Hepatocyte (in vitro differentiated cells): ENCODE measurements at places on chromosomes 5 and 9. TPM values are rescaled to one million over a fixed set of nuclear protein-coding genes. Genes with fewer than 3 reads are reported as not detected.

Gene AUH
- polyA plus RNA-seq = 19.5 and 20.3 TPM in 2 replicates

- peak overlapping the region; percentile 62 for H3K4me3 ChIP-seq
- H3K36me3 ChIP-seq = no peaks in the 10 kb centered on the region
- peak overlapping the region; percentile 97 for H3K27ac ChIP-seq
- no peak for DNase-seq
Measured at GRCh38 chr9:6681957-6682501, 36.5 kb upstream of the GLDC start.

Gene TYRP1
- 8.6 and 10.3 TPM in 2 replicates for polyA plus RNA-seq

- no peak overlapping the region for H3K4me3 ChIP-seq
- peaks cover 27% of the 10 kb centered on the region for H3K4me1 ChIP-seq
- H3K27ac ChIP-seq = peak overlapping the region; percentile 68
- no peaks in the 10 kb centered on the region for H3K27me3 ChIP-seq
Measured at GRCh38 chr9:121350993-121351561, 19.0 kb downstream of the STOM start.

- H3K27me3 ChIP-seq = no peaks in the 10 kb centered on the region
- H3K4me1 ChIP-seq = no peaks in the 10 kb centered on the region
- H3K36me3 ChIP-seq = no peaks in the 10 kb centered on the region
- no peak overlapping the region for H3K4me3 ChIP-seq
- no peak overlapping the region for H3K27ac ChIP-seq
Measured at GRCh38 chr5:43231977-43232376, 40.0 kb downstream of the NIM1K start.

DNA sequence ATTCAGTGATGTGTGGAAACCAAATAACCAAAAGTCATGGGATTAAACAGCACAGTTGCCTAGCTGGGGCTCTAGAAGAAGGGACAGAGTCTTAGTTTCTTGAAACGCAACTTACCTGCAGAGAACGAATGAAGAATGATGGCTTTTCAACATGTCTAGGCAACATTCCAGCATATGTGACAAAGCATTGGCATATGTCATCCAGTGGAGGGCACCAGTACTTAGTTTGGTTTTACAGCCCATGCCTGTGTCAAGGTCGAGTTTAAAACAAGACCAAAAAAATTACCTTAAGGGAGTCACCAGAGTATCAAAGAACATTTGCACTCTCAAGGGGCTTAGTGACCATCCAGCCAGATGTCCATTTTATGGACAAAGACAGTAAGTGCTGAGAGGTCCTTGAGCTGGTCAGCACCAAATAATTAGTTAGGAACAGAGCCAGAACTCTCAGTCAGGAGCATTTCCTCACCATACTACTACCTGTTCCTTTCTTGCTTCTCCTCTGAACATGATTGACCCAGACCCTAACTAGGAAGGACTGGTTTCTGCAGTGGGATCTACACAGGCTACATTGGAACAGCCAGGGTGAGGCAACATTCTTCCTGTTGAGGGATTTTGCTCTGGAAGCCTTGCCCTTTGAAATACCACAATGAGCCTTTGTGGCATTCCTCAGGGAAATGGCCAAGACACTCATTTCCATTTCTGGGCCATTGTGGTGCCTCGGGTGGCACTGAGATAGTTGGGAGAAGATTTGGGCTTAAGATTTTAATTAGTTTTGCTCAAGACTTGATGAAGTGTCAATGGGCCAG lies 75.4 kb upstream of the ANKH start:
- no peak overlapping the region for H3K27ac ChIP-seq
- H3K4me3 ChIP-seq = no peak overlapping the region
- DNase-seq = peak; percentile 38
- H3K36me3 ChIP-seq = no peaks in the 10 kb centered on the region
- no peaks in the 10 kb centered on the region for H3K27me3 ChIP-seq
- no peaks in the 10 kb centered on the region for H3K4me1 ChIP-seq

DNA sequence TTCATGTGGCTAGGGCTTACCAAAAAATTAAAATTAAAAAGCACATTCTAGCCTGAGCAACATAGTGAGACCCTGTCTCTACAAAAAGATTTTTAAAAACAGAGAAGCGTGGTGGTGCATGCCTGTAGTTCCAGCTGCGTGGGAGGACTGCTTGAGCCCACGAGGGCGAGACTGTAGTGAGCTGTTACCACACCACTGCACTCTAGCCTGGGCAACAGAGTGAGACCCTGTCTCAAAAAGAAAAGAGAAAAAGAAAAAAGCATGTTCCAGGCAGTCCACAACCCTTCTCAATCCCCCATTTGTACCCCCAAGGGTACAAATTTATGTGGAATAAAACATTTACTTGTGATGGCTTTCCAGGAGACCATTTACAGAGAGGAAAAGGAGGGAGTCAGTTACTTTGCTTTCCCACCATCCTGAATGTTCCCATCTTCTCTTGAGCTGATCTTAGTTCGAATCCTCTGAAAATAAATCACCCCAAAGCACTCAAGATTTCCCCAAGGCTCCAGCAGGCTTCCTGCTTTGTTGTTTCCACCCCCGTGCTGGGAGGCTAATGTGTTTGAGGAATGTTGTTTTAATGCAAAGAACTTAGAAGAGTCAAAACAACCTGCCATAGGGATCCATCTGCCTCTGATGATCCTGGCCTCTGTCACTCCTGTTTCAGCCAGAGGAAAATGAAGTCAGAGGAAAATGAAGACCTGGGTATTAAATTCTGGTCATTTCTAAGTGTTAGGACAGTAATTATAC lies 384.7 kb downstream of the BNC2 start:
- no peaks in the 10 kb centered on the region for H3K36me3 ChIP-seq
- no peak overlapping the region for H3K4me3 ChIP-seq
- no peak for DNase-seq
- H3K4me1 ChIP-seq = peaks cover 12% of the 10 kb centered on the region
- H3K27me3 ChIP-seq = no peaks in the 10 kb centered on the region

Gene C9orf50
- polyA plus RNA-seq = 0.86 TPM in 1 of 2 replicates, not detected in the other

- no peak for DNase-seq
- no peak overlapping the region for H3K4me3 ChIP-seq
- H3K4me1 ChIP-seq = no peaks in the 10 kb centered on the region
Measured at GRCh38 chr5:106720367-106720766, 950.4 kb downstream of the EFNA5 start.

DNA sequence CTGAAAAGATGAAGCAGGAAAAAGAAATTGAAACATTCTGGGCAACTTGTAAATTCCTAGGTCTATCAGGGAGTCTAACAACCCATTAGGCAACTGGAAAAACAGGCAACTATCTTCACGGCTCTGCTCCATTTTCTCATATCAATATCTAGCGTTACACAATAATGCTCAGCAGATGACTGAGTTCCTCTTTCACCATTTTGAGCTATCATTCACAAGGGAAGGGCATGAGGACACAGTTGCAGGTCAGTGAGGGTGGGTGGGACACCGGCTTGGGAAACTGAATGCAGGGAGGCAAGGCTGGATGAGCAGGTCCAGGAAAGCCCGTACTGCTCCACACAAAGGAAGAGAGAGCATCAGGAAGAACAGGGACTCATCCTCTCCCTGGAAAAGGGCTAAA lies 67.0 kb downstream of the FRMD3 start:
- no peak for DNase-seq
- H3K4me1 ChIP-seq = peaks cover 62% of the 10 kb centered on the region
- peak overlapping the region; percentile 88 for H3K27ac ChIP-seq
- H3K4me3 ChIP-seq = no peak overlapping the region

Gene PCDHGB1
- 0.57 TPM in 1 of 2 replicates, not detected in the other for polyA plus RNA-seq

GRCh38 chr9:97735070-97735600 lies 38.0 kb upstream of the XPA start:
- H3K36me3 ChIP-seq = no peaks in the 10 kb centered on the region
- no peak overlapping the region for H3K27ac ChIP-seq
- DNase-seq = no peak
- no peak overlapping the region for H3K4me3 ChIP-seq
- no peaks in the 10 kb centered on the region for H3K27me3 ChIP-seq
- no peaks in the 10 kb centered on the region for H3K4me1 ChIP-seq

Gene TAS2R1
- not detected in 2 replicates for polyA plus RNA-seq

- no peak overlapping the region for H3K27ac ChIP-seq
- H3K4me3 ChIP-seq = no peak overlapping the region
- H3K4me1 ChIP-seq = no peaks in the 10 kb centered on the region
- DNase-seq = no peak
Measured at GRCh38 chr5:92659246-92659645, 921.8 kb downstream of the NR2F1-AS1 start.

Gene CTSL
- 328 and 341 TPM in 2 replicates for polyA plus RNA-seq

DNA sequence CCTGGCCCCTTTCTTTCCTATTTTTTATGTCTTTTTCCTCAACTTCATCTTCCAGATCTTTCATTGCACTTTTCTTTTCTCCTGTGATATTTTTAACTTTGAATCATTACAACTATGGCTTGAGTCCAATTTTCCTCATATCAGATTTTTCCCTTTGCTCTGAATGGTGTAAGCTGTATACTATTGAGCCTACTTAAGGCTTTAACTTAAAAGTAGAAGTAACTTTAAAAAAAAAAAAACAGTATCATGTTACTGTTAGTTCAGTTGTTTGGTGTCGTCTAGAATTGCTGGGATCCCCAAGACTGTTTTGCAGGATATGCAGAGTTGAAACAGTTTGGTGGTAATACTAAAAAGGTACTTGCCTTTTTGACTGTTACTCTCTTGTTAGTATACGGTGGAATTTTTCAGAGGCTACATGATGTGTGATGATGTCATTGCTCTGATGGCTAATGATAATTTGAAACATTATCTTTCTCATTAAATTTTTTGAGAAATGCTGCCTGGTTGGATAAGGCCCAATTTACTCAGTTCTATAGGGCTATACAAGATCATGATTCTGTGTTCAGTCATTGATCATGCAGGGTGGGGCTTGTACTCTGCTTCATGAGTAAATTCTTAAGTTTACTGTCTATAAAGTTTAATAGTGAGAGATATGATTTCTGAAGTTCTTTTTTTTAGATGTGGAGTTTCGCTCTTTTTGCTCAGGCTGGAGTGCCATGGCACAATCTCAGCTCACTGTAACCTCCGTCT lies 8.8 kb downstream of the NAA35 start:
- DNase-seq = no peak
- H3K4me3 ChIP-seq = no peak overlapping the region
- H3K27me3 ChIP-seq = no peaks in the 10 kb centered on the region
- no peaks in the 10 kb centered on the region for H3K4me1 ChIP-seq

DNA sequence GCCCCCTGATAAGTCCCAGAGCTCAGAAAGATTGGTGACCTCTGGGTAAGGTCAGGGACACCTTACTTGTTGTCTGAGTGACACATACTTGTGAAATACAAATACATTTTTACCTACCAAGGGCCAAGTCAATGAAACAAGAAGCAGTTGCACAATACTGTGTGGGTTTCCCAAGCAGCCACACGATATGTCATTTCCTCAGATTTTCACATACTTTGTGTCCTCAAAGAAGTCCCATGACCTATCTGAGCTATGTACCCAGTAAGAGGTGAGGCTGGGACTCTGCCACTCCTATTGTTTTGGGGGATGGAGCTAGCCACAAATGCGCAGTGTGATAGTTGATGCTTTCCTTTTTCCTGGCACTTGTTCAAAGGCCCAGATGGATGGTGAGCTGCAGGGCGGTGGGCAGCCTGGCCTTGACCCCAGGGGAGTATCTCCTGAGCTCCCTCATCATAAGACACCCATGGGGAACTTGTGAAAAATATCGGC lies 4.8 kb upstream of the SLC25A51 start:
- no peaks in the 10 kb centered on the region for H3K36me3 ChIP-seq
- no peak overlapping the region for H3K4me3 ChIP-seq
- peak overlapping the region; percentile 20 for H3K27ac ChIP-seq
- H3K4me1 ChIP-seq = peaks cover 9% of the 10 kb centered on the region
- peak; percentile 49 for DNase-seq

DNA sequence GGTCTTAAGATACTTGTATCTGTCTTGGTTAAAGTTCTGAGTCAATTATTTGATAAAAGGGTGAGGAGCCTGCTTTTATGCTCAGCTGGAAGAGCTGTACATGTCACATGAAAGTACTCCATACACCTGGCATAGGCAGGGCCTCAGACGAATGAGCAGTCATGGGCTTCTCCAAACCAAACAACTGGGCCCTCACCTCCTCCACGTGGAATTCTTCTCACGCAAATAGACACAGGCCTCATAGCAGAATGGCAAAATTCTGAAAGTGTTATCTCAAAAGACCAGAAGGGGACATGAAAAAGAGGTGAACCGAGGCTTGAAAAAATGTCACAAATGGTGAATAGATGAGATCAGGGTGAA lies 48.6 kb downstream of the FAM240B start:
- no peak for DNase-seq
- no peak overlapping the region for H3K4me3 ChIP-seq
- no peaks in the 10 kb centered on the region for H3K4me1 ChIP-seq
- H3K27ac ChIP-seq = no peak overlapping the region
- H3K36me3 ChIP-seq = no peaks in the 10 kb centered on the region
- H3K27me3 ChIP-seq = peaks cover 3% of the 10 kb centered on the region

Gene FYB1
- polyA plus RNA-seq = 1.1 and 1.2 TPM in 2 replicates

DNA sequence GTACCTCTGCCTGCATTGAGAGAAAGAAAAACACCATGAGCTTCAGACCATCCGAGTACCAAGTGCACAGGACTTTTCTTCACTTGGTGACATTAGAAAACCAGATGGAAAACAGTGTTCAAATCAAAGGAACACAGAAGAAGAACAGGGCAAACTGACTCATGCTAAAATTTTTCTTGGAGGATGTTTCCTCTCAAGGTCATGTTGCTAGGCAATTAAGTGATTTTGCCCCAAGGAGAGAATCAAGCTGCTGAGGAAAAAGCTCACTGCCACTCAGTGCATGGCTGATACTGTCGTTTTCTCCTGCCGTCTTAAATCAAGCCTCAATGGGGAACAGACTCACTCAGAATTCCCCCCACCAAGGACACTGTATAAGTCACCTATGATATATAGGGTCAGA lies 57.9 kb upstream of the SIMC1 start:
- no peaks in the 10 kb centered on the region for H3K4me1 ChIP-seq
- no peak for DNase-seq
- H3K27ac ChIP-seq = no peak overlapping the region
- no peaks in the 10 kb centered on the region for H3K36me3 ChIP-seq
- H3K27me3 ChIP-seq = peaks cover 6% of the 10 kb centered on the region

DNA sequence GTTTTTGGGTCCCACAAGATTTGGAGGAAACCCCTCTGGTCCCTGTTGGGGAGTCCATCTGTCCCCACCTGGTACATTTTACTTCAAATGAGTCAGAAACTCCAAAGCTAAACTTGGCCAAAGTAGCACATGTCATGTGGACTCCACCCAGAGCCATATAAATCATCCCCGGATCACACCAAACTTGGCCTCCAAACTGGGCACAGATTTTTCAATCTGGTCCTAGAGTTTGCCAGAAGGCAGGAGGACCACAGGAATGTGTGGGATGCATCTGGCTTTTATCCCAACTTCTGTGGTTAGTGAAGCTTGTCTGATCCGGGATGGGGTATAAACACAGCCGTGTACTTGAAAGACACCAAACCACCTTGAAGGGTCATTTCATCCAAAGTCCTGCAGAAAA lies 66.3 kb downstream of the MAT2B start:
- H3K27me3 ChIP-seq = peaks cover 15% of the 10 kb centered on the region
- H3K36me3 ChIP-seq = no peaks in the 10 kb centered on the region

DNA sequence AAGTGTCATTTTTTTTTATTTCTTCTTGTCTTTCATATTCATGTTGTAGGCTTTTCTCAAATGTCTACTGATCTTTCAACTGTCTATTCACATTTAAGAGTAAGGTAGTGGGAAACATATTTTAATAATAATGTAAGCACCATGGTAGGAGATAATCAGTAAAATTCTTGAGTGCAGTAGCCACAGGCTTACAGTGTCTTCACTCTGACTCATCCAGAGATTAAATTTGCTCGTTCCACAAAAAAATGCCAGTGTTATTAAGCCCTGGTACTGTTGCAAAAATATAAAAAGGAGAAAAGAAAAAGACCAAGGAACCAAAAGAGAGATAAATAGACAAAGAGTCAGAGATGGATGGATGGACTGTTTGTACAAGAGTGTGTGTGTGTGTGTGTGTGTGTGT lies 43.0 kb downstream of the PARP8 start:
- no peaks in the 10 kb centered on the region for H3K36me3 ChIP-seq
- no peak overlapping the region for H3K4me3 ChIP-seq
- DNase-seq = no peak
- no peaks in the 10 kb centered on the region for H3K4me1 ChIP-seq
- no peaks in the 10 kb centered on the region for H3K27me3 ChIP-seq
- H3K27ac ChIP-seq = no peak overlapping the region

Gene PCDHB5
- polyA plus RNA-seq = 6.2 and 6.4 TPM in 2 replicates

Gene HTR4
- 0.17 and 0.29 TPM in 2 replicates for polyA plus RNA-seq
